ENCODE measurements at places on chromosomes 3 and 15.

DNA sequence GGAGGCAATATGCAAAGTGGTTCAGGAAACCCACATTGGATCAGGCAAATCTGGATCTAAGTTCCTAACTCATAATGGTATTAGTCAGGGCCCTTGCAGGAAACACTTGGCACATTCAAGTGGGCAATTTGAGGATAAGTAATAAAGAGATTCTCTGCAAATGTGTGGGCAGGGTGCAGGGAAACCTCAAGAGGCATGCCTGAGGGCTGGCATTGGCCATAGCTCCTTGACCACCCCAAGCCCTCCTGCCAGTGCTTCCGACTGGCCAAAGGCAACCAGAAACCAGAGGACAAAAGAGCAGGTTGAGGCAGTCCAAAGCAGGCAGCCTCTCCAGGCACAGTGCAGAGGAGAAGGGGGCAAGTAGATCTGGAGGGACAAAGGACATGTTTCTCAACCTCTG, 130.8 kb upstream of the SNTN start:
- no peak for DNase-seq

DNA sequence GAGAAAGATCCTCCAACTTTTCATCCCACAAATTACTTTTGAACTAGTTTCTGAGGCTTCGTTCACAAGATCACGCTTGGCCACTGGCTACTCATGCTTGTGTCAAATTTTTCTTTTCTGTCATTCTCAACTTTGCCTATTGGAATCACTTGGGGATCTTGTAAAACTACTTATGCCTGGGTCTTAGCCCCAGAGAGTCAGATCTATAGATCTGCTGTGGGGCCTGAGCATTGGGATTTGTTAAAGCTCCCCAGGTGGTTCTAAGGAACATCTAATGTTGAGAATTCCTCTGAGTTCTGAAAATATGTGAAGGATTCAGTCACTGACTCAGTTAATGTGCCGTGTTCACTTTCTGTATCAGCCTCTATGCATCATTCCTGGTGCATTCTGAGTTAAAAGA, 71.7 kb upstream of the VGLL3 start:
- no peak for DNase-seq

- no peak for DNase-seq
Observed at GRCh38 chr3:38577371-38578080, 72.0 kb downstream of the SCN5A start.

DNA sequence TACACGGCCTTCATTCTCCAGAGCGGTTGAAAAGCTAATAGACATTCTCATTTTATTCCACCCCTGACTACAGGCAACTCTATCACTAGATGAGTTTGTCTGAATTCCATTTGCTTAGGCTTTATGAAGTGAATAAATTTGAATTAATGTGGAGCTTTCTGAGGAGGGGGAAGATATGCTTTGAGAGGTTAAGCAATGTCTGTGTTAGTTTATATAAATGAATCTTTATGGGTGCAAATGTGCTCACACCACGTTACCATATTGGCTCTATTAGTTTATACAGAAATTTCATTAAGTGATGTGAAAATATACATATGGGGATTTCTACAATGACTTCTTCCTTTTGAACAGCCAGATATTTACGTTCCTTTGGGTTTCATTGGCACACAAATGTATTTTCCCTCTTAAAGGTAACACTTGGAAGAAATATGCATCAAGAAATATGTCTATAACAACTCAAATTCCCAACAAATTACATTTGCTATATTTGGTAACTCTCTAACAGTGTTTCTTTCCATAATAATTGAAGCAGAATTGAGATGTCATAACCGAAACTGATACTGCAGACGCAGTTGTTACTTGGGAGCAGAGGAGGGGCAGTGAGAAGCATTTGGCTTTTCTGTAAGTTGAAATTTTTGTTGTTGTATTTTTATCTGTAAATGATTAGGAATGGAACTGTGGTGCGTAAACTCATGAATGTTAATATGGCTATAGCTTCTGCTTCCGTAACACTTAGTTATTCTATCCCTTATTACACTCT, 359.4 kb downstream of the CACNA2D3 start:
- DNase-seq: no peak

DNA sequence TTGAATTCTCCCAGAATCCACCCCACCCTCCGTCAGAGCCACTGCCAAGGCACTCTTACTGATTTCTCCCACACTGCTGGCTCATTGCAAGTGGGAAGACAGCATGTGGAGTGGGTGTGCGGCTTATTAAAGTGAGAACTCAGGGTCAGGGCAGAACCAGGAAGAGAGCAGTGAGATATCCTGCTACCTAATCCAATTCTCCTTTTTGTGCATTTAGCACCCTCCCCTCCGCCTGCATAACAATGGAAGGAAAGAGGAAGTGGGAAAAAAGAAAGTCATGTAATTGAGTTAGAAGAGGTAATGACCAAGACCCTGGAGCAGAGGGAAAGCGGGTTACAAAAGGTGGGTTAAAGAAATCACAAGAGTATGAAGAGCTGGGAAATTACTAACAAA, 27.8 kb upstream of the PIK3CB start:
- DNase-seq: no peak
